Fibroblast of lung (primary cell): ENCODE measurements at places on chromosomes 16 and 17. TPM values are rescaled to one million over a fixed set of nuclear protein-coding genes. Genes with fewer than 3 reads are reported as not detected.

GRCh38 chr16:10097271-10097670 is 85.0 kb downstream of the GRIN2A start:
- no peak for DNase-seq

- peak; percentile 93 for DNase-seq
Measured at GRCh38 chr17:60817192-60817591, 139.5 kb downstream of the BCAS3 start.

- no peak for DNase-seq
Measured at GRCh38 chr17:60284709-60285108, 107.2 kb downstream of the USP32 start.

MLKL gene
- 4.6 and 5.8 TPM in 2 replicates for total RNA-seq

DNA sequence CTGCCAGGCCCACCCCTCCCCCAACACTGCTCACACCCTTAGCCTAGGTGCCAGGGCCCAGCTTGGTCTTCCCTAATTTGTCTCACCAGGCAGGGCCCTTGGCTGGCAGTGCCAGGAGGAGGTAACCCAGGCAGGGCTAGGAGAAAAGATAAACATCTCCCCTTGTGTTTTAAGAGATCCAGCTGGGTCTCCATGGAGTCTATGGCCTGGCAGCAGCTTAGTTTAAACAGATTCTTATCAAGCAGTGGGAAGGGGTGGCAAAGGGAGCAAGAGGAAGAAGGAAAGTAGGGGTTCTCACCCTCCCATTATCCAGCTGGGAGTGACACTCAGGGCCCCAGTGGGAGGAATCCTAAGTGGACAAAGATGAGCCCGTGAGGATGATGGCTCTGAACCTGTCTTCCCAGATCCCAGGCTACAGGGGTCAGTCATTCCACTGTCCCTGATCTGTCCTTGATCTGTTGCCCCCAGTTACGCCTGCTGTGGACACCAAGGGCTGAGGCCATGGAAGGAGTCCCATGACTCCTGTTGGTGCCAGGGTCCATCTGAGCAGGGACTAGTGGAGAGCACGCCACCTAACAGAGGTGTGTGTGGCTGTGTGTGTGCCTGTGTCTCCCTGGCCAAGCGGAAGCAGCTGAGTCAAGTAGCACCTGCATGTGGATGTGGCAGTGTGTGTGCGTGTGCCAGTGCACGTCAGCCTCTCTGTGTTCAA is 47.4 kb upstream of the MEIOC start:
- no peak for DNase-seq
